Left lung (tissue), 14 donors: ENCODE measurements at places on chromosomes 16 and 17. TPM values are rescaled to one million over a fixed set of nuclear protein-coding genes. Genes with fewer than 3 reads are reported as not detected.

CA4 gene
- 10.6 TPM for total RNA-seq

SLC52A1 gene
- 0.73 TPM for total RNA-seq

DNA sequence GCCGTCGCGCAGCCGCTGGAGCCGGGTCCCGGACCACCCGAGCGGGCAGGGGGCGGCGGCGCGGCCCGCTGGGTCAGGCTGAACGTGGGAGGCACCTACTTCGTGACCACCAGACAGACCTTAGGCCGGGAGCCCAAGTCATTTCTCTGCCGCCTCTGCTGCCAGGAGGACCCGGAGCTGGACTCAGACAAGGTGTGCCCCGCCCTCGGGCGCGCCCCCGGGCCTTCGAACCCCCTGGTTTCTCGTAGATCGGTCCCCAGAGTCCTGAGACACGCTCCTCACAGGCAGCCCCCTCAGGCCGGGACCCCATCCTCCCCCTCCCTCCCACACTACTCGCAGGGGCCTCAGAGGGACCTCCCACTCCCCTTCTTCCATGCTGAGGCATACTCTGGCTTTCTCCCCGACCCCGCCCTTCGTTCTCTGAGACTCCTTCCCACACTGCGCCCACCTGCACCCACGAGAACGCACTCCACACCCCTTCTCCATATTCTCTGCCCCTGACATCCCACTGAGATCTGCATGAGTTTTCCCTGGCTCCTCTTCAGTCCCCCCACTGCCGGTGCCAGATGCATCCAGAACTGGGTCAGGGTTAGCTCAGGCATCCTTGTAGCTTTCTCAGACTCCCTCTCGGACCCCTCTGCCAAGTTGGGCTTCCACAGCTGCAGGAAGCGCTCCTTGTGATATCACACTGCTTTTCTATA is 523 bp downstream of the KCTD2 start:
- H3K36me3 ChIP-seq = no peaks in the 10 kb centered on the region
- no peak for DNase-seq
- H3K4me1 ChIP-seq = peaks cover 29% of the 10 kb centered on the region
- no peak overlapping the region for H3K27ac ChIP-seq

- DNase-seq = no peak
- no peaks in the 10 kb centered on the region for H3K36me3 ChIP-seq
- H3K4me3 ChIP-seq = no peak overlapping the region
- peaks cover 35% of the 10 kb centered on the region for H3K4me1 ChIP-seq
- H3K27me3 ChIP-seq = no peaks in the 10 kb centered on the region
Observed at GRCh38 chr17:68238164-68238870, 9.5 kb upstream of the AMZ2 start.

- H3K36me3 ChIP-seq = no peaks in the 10 kb centered on the region
- no peak overlapping the region for H3K27ac ChIP-seq
- H3K27me3 ChIP-seq = no peaks in the 10 kb centered on the region
- no peak for DNase-seq
Observed at GRCh38 chr17:66347661-66348514, 45.5 kb downstream of the PRKCA start.

DNA sequence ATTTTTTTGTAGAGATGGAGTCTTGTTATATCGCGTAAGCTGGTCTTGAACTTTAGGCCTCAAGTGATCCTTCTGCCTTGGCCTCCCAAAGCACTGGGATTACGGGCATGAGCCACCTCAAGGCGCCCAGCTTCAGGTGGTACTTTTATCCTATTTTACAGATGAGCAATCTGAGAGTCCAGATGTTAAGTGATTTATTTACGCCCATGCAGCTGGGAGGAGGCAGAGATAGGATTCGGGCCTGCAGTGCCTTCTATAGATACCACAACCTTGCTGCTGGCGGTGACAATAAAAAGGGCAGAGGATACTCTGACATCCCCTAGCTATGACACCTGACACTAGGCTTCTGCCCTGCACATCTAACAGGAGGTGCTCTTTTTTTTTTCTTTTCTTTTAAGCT is 4.3 kb upstream of the KRT12 start:
- H3K4me3 ChIP-seq = no peak overlapping the region
- H3K27ac ChIP-seq = no peak overlapping the region
- no peak for DNase-seq

DNA sequence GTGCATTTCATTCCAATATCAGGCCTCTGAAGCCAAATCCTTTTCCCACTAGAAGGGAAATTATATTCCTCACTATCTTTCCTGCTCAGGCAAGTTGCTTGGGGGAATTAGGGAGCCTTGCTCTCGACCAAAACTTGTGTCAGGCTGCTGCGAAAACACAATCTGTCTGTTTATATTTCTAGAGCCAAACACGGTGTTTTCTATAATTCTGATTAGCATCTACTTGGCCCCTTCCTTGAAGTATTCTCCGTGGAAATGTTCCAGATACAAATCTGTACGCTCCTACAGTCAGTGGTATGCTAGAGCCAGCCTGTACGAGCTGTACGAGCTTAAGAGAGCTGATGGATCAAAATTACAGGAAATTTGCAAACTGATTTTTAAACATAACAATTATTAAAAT is 299.3 kb upstream of the SALL1 start:
- no peaks in the 10 kb centered on the region for H3K4me1 ChIP-seq
- H3K27me3 ChIP-seq = no peaks in the 10 kb centered on the region
- H3K27ac ChIP-seq = no peak overlapping the region
- H3K36me3 ChIP-seq = no peaks in the 10 kb centered on the region

DNA sequence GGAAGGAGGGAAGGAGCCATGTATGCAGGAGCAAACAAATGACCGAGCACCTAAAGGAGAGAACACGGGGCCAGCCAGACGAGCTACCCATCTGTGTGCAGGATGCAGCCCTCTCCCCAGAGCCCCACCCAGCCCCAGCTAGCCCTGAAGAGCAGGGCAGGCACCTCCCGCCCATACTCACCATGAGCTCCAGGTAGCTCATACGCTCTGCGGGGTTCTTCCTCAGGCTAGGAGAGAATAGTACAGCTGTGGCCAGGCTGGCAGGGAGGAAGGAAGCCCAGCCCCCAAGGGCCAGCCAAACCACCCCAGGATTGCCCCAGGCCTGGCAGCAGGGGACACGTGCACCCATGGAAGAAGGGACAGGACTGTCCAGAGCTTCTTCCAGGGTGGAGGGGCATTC is 81.9 kb downstream of the KCNJ18 start:
- no peak overlapping the region for H3K4me3 ChIP-seq
- DNase-seq = peak; percentile 50
- H3K36me3 ChIP-seq = no peaks in the 10 kb centered on the region
- H3K27ac ChIP-seq = no peak overlapping the region
- H3K4me1 ChIP-seq = no peaks in the 10 kb centered on the region
